ENCODE measurements at places on chromosomes 1 and 21.

- DNase-seq = no peak
Measured at GRCh38 chr1:241343956-241344355, 13.0 kb downstream of the RGS7 start.

DNA sequence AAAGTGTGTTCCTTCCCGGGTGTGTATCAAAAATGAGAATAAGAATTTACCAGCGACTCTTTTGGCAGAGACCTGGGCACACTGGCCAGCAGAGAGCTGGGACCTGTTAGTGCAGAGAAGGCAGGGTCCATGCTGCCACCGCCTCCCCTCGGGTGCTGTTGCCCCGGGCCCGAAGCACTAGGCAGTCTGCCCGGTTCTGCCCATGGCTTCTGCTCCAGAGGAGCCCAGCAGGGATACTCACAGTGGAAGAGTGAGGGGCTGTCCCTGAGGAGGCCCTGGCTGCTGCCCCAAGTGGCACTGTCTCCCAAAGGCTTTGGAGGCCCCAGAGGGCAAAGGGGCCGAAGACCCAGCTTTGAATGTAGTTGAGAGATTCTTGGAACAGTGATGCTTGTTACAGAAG is 80.5 kb downstream of the MIS18A start:
- DNase-seq = no peak

- no peak for DNase-seq
Measured at GRCh38 chr1:115084902-115085511, 4.3 kb downstream of the TSPAN2 start.

GRCh38 chr21:34536820-34537219 is 24.8 kb upstream of the KCNE1 start:
- no peak for DNase-seq

GRCh38 chr1:81700728-81701470 is 99.8 kb upstream of the ADGRL2 start:
- no peak for DNase-seq

DNA sequence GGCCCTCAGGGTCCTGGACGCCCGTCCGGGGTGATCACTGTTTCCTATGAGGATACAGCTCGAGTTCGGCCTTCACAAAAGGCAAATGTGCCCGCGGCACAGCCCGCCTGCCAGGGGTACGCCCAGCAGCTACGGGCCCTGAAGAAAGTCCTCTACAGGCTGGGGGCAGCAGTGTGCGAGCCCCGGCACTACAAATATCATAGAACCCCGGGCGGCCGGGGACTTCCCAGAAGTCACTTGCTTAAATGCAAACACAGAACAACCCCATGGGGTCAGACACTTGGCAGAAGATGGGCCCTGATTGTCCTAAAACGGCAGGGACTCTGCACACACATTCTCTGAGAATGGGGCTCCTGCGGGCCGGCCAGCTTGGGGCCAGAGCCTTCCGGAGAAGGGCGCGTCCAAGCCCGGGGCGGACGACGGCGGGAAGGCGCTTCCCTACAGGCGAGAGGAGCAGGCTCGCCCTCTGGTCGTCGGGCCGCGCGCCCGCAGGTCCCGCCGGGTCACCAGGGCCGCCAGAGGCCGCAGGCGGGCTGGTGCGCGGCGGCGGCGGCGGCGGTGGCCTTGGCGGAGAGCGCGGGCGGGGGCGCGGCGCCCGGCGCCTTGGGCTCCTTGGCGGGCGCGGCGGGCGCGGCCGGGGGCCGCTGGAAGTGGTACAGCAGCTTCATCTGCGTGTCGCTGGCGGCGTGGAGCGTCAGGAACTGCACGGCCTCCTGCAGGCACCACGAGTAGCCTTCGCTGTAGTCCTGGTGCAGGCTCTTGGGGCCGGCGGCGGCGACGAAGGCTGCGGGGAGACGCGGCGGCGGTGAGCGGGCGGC is 888 bp downstream of the HES5 start:
- no peak for DNase-seq

DNA sequence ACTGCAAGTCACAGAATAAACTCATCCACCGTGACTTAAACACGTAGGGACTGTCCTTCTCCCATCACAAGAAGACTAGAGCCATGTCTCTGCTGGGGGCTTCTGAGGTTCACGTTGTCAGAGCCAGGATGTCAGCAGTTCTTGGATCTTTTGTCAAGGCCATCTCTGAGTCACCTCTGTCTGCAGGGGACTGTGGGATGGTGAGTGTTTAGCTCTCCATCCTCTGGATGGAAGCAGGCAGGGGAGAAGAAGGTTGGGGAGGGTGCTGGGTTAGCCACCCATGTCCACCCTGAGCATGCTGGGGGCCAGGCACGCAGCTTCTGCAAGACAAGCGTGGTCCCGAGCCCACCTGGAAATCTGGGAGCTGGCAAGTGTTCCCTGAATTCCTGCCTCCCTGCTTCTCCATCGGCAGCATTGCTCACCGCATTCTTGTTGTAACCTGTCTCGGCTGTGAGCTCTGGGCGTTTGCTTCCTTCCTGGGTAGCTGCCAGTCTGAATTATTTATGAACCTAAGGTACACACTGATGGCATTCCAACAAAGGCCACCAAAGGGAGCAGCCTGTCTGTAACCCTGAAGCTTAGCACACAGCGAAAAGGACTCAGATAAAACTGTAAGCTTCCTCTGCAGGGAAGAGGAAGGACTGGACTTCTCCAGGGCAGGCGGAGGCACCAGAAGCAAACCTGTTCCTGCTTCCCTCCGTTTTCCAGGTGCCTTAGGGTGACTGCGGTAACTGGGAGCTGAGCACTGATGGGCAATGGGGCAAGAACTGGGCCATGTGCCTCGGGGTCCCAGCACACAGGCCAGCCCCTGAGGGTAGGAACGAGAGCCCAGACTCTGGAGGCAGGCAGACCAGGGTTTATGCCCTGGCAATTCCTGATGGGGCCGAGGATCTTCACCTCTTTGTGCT is 88.6 kb downstream of the RIPK4 start:
- DNase-seq = no peak

DNA sequence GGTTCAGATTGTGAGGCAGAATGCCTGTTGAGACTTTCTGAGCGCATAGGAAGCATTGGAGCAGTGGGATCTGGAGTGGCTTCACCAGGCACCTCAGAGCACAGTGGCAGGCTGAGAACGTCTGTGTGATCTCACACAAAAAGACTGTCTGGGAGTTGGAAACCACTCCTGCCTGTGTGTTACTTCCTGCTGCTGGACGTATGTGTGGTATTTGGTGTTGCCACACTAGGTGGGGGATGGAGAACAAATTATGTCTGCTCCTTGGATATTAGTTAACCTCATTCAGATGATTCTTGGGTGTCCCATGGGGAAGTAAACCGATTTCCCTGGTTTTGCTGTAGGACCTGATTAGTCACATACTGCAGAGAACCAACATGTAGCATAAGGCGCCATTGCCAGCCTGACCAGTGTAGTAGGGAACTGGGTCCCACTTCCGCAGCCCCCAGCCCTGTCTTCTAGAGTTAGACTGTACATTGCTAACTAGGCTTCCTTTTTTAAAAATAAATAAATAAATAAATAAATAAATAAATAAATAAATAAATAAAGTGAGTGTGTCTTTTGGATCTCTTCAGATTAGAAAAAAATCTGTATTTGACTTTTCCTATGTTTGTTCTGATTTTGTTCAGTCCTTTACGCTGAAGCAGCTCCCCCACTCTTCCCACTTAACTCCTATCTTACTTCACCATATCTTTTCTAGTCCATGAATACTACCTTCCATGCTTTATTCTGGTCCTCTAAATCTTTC is 26.9 kb downstream of the UCK2 start:
- no peak for DNase-seq

GRCh38 chr1:151593730-151594129 is 18.1 kb upstream of the SNX27 start:
- no peak for DNase-seq
